ENCODE measurements at places on chromosomes 4 and X.

- no peak for DNase-seq
Measured at GRCh38 chrX:154486396-154487207, at the start of gene UBL4A. Gene UBL4A, minus strand, starts transcription at chrX:154486615. Its CDS starts 31 bp downstream, at chrX:154486584.

GRCh38 chr4:168618577-168619265 lies 121.9 kb downstream of the PALLD start:
- DNase-seq, result no peak

GRCh38 chr4:111988514-111988913 lies 156.7 kb upstream of the FAM241A start:
- DNase-seq, result no peak

GRCh38 chr4:146132445-146132844 lies 43.1 kb upstream of the LSM6 start:
- DNase-seq, result no peak

DNA sequence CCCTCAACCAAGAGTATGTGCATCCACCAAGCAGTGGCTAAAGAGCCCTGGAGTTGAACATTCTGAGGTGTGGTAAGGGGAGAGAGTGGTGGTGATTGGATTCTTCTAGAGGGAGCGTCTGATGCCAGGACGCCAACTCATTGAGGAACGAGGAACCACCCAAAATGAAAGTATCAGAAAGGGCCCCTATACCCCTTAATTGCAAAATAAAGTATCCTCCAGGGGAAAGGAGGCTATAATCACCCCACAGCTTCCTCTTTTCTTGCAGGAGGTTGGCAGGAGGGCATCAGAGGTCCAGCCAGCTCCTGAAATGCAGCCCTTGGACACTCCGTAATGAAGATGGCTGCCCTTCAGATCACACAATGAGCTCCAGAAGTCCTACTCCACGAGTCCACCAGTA lies 5.3 kb upstream of the KIAA1210 start:
- no peak for DNase-seq

- DNase-seq, result no peak
Measured at GRCh38 chrX:39759526-39760224, 338.1 kb downstream of the BCOR start.

DNA sequence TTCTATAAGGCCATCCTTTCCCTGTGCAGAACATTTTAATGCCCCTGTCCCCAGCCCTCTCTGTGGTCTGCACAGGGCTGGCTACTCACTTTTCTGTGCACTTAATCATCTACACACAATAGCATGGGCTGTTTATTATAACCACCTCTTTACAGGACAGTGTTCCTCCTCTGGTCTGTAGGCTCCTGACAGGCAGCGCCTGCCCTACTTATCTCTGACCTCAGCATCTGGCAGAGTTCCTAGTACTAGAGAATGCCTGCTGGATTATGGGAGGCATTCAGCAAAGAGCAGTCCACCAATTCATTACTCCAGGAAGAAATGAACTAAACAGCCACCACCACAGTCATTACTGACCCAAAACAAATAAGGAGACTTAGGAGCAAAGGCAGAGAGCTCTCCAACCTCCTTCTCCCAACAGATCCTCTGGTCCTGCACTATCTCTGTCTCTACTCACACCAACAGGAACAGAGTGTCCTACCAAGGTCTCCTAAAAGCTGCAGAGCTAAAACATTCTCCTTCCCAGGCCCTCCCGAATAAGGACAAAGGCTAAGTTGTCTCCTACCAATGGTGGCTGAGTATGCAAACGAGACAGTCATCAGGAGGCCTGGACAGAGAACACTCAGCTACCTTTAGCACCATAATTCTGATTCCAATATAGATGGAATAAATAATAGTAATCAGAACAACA lies 279.2 kb downstream of the QDPR start:
- DNase-seq, result peak; percentile 35
